Testis (tissue), 5 donors: ENCODE measurements at places on chromosomes 6 and 20. TPM values are rescaled to one million over a fixed set of nuclear protein-coding genes. Genes with fewer than 3 reads are reported as not detected.

DNA sequence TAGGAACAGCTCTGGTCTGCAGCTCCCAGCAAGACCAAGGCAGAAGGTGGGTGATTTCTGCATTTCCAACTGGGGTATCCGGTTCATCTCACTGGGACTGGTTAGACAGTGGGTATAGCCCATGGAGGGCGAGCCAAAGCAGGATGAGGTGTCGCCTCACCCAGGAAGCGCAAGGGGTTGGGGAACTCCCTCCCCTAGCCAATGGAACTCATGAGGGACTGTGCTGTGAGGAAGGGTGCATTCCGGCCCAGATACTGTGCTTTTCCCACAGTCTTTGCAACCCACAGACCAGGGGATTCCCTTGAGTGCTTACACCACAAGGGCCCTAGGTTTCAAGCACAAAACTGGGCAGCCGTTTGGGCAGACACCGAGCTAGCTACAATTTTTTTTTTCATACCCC is 21.8 kb downstream of the HDDC2 start:
- no peak for DNase-seq

GRCh38 chr6:5266423-5266822 is 5.1 kb downstream of the FARS2 start:
- no peak for DNase-seq

DNA sequence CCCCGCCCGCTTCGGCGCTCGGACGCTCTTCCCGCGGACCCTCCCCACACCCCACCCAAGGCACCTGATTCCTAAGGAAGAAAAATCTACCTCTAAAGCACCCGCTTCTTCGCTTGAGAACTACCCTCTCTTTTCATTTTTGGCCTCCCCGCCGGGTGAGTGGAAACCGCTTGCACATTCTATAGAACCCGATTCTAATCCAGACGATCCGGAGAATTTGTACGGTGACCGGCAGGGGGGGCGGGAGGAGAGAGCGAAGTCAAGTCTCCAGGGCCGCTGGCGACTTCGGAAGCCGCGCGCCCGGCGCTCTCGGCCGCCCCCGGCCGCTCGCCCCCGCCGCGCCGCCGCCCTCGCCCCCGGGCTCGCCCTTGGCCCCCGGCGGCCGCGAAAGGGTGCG is at the start of gene RBM24:
TSS of gene RBM24 (plus strand) at position 262 of the 397 bp plus-strand sequence. CDS start 221 bp downstream, outside the sequence.
- peak; percentile 58 for DNase-seq

Gene CPXM1
- 25.2 TPM for polyA plus RNA-seq

Gene UBR2
- polyA plus RNA-seq = 11.1 TPM

- DNase-seq = peak; percentile 91
These were observed 43.7 kb upstream of the HFE start for GRCh38 chr6:26043384-26044139.

DNA sequence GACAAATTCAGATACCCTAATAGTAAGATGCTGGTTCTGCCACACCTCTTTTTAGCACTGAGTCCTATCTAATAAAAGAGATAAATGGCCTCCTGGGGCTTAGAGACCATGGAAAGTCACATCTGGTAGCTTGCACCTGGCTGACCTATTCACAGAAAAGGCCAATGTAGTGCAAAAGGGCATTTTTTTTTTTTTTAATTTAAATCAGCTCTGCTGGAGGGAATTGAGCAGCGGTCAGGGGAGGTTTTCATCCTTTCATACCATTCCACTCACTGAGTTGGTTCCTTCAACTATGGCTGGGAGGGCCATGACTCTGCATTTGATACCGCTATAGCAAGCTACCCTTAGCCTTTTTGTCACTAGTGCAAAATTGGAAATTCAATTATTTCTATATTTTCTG is 20.1 kb upstream of the HS3ST5 start:
- DNase-seq = no peak

- DNase-seq = no peak
These were observed 253.1 kb downstream of the SLC24A3 start for GRCh38 chr20:19465536-19465935.
